CD4-positive, alpha-beta T cell treated with Interferon alpha-2 for 1 hour (primary cell): ENCODE measurements at places on chromosomes 7 and 10.

DNA sequence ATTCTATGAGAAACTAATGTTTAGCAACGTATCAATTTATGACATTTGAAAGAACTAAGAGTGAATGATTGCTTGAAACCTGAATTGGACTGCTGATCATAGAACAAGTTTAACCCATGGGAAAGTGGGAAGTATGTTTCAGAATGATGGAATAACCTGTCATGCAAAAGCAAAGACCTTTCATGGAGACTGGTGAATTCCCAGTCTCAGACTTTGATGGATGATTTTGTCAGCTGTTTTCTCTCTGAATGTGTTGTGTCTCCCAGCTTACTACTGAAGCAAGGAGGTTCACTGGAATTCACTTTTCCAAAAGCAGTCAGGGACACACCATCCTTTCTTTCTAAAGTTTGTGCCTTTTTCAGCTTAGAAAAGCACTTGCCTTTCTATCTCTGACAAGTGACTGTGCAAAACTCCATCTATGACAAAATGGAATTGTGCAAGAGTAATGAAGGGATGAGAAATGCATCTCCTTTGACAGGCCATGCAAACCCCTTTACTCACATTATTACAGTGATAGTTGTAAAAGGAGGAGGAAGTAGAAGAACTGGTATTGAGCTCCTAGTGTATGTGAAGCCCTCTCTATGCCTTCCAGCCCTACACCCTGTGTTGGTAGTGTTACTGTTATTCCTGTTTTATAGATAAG lies 176.1 kb downstream of the PRKG1 start:
- DNase-seq, result no peak

- DNase-seq, result no peak
Measured at GRCh38 chr7:69790977-69791724, 192.9 kb downstream of the AUTS2 start.

GRCh38 chr10:78571891-78572290 lies 496.9 kb upstream of the ZMIZ1 start:
- DNase-seq, result no peak

DNA sequence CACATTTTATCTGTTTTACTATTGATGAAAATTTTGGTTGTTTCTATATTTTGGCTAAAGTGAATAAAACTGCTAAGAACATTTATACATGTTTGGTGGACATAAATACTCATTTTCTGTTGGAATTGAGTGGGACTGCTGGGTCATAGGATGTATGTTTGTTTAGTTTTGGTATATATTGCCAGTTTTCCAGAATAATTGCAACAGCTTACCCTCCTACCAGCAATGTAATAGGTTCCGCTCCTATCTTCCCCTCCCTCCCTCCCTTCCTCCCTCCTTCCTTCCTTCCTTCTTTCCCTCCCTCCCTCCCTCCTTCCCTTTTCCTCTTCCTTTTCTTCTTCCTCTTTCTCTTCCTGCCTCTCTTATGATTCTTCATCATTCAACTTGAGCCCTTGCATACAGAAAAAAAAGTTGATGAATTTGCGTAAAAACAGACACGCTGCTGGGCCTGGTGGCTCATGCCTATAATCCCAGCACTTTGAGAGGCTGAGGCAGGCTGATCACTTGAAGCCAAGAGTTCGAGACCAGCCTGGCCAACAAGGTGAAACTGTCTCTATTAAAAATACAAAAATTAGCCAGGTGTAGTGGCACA lies 23.5 kb downstream of the VKORC1L1 start:
- no peak for DNase-seq

- no peak for DNase-seq
Measured at GRCh38 chr10:16653224-16653623, 131.5 kb upstream of the C1QL3 start.

- no peak for DNase-seq
Measured at GRCh38 chr10:22700489-22700888, 13.9 kb downstream of the PIP4K2A start.

- no peak for DNase-seq
Measured at GRCh38 chr10:48651839-48652238, 32.8 kb upstream of the WDFY4 start.

DNA sequence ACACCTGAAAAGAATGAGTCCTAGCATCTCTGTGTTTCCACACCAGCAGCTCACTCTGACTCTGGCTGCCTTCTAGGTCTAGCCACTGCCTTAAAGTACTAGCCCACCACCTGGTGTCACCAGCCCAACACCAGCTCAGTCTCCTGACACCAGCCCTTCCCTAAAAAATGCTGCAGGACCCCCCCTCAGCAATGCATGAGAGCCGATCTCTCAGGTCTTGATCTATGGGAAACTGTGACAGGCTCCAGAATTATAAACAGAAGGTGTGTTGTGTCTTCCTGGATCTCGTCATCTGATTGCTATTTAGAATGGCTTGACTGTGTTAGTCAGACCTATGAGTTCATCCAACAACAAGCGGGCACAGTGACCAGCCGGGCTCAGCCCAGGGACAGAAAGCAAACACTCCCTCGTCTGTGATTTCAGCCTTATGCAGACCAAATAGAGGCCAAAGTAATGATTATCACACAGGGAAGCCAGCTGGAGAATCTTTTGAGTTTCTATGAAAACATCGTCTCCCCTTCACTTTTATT lies 66.6 kb downstream of the CUBN start:
- DNase-seq, result no peak

GRCh38 chr10:4291990-4292389 lies 507.0 kb upstream of the KLF6 start:
- no peak for DNase-seq

DNA sequence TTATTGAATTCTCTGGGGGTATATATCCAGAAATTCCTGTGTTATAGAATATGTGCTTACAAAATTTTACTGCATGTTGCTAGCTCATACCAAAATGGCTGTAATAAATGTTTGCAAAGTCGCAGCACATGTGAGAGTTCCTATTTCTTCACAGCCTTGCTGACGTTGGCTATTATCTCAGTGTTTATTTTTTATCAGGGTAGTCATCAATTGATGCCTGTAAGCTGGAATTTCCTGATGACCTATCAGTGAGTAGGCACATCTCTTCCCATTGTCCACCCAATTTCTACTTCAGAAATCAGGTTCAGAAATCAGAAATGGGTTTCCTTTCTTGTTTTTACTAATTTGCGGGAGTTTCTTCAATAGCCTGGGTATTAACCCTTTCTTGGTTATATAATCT lies 268.1 kb upstream of the FZD8 start:
- no peak for DNase-seq

- no peak for DNase-seq
Measured at GRCh38 chr7:2689343-2689847, 1.4 kb downstream of the AMZ1 start.

DNA sequence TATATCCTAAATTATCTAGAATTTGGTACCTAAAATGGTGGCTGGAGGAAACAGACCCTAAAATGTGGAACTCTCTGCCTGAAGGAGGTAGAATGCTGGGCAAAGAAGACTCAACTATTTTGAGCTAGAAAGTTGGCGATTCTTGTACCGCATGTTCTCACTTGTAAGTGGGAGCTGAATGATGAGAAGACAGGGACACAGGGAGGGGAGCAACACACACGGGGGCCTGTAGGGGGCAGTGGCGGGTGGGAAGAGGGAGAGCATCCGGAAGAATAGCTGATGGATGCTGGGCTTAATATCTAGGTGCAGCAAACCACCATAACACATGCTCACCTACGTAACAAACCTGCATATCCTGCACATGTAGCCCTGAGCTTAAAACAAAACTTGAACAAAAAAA lies 250.6 kb downstream of the CALN1 start:
- no peak for DNase-seq

DNA sequence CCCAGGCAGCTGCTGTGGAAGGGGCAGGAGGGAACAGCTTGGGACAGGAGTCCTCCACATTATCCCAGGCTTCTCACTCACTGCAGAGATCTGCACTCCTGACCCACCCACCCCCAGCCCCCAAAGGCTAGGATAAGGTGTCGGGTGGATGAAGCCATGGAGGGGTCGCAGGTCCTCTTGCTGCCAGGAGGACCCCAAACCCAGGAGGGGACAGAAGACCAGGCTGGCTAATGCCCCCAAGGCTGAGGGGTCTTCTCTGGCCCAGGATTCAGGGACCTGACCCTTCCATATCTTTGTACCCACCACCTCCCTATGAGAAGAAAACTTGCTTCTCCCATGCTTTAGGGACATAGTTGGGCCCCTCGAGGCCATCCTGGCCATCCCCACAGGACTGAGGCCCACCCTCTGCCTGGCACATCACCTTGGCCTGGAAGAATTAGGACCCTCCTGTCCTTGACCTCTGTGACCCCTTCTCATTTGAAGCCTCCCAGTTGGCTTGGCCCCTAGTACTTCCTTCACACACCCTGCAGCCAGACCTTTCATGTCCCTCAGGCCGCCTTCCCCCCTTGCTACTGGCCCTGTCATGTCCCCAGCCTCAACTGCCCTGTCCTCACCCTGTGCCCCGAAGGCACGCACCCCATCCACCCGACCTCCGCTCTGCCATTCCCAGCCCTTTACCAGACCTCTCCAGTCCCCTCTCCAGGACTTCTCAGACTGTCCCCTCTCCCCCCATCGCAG lies 21.6 kb downstream of the KCNH2 start:
- no peak for DNase-seq

DNA sequence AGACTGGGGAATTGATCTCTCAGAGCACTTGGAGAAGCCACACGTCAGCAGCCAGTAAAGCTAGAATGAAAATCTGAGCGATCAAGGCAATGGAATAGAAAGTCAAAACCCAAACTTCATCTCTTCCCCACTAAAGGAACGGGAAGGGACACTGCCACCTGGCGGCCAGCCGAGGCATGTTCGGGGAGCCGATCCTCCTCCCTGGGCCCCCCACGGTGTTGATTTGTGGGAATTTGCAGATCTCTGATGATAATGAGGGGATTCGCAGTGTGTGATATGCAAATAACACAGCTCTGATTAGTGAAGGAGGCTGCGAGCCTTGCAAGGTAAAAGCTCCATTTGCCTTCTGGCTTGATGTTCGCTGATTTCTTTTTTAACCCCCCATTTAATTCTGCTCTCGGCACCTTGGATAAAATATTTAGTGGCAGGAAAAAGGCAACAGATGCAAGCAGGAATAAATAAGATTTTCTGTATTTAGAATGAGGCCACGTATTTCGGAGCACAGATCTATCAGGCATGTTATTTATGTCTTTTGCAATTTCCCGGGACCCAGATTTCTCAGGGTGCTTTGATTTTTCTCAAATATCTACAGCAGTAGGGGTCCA lies 258.6 kb downstream of the PAXIP1 start:
- DNase-seq, result no peak

GRCh38 chr7:17030559-17030958 lies 148.8 kb upstream of the AGR3 start:
- peak; percentile 10 for DNase-seq

DNA sequence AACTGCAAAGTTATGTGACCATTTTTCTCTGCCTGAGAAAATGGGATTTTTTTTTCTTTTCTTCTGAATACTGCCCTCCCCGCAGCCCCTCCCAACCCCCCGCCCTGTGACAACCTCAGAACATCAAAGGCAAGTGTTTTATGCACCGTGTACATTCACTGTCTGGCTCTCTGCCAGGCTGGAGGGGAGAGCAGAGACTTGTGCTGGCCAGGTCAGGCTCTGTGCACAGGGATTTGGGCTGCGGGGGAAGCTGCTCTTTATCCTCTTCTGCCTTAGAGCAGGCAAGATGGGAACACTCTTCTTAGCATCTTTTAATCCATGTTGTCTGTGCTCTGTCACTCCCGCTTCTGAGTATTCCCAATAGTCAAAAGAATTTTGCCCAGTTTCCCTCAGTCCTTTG lies 195.1 kb downstream of the CCSER2 start:
- no peak for DNase-seq

- DNase-seq, result no peak
Measured at GRCh38 chr10:119222966-119223386, 15.6 kb downstream of the GRK5 start.

GRCh38 chr10:126301701-126302475 lies 86.4 kb downstream of the ADAM12 start:
- no peak for DNase-seq

- no peak for DNase-seq
Measured at GRCh38 chr10:130179640-130180039, 43.4 kb downstream of the GLRX3 start.

GRCh38 chr7:56174875-56175760 lies 58.9 kb upstream of the NUPR2 start:
- DNase-seq, result no peak

DNA sequence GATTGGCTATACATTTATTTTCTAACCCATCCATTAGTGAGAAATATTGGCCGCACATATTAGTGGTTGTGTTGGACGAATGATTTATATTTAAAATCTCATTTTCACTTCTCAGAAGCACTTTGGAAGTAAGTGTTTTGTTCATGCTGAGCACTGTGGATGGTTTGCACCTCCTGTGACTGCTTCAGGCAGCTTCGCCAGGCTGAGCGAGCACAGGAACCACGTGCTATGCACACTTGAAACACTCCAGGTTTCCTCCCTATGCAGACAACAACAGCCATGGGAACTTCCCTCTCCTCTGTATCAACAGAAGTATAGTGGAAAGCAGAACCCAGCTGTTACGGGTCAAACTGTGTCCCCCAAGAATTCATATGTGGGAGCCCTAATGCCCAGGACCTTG lies 67.3 kb upstream of the WDR11 start:
- no peak for DNase-seq

DNA sequence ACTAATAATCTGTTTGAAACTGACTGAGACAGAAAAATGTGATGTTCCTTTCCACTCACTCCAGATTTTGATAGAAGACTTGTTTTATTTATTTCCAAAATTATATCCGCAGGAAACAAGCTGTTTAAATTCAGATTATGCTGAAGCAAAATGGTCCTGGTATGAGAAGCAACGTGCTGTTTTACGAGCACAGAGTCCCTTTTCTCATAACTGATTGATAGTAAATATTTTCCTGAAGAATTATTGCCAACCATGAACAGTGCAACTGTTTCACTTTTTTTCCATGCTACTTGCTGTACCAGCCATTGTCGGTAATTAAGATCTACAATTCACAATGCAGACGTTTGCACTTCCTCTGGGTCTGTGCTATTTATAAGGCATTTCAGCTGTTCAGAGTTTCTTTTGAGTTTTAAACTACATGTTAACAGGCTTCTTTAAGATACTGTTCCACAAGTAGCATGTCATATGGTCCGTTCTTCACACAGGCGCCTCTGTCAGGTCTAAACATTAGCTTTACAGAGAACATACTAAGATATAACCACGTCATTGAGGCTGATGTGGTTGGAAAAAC lies 103.8 kb downstream of the POLL start:
- no peak for DNase-seq

- no peak for DNase-seq
Measured at GRCh38 chr10:62175251-62175650, 93.4 kb downstream of the RTKN2 start.

DNA sequence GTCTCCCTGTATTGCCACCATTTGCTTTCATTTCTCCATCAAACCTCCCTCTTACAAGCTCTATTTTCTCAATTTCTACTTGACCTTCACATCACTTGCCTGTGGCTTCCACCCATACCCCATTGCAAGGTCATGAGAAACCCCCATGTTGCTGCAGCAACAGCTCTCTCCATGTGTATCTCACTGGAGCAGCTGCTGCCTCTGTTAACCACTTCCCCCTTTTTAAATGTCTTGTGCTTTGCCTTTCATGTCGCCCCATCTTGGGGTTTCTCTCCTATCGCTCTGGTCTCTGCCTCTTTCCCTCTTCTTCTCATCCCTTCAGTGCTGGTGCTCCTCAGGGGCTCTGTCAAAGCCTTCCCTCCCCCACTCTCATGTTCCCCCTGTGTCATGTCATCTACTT lies 148.8 kb downstream of the CHN2 start:
- DNase-seq, result peak; percentile 8

GRCh38 chr7:65749518-65749917 lies 123.4 kb upstream of the VKORC1L1 start:
- no peak for DNase-seq

GRCh38 chr10:28285816-28286215 lies 17.0 kb downstream of the MPP7 start:
- no peak for DNase-seq
